ENCODE measurements at places on chromosomes 3 and 15. TPM values are rescaled to one million over a fixed set of nuclear protein-coding genes. Genes with fewer than 3 reads are reported as not detected.

GRCh38 chr15:44796508-44796907 lies 60.2 kb downstream of the TRIM69 start:
- no peak for DNase-seq

DNA sequence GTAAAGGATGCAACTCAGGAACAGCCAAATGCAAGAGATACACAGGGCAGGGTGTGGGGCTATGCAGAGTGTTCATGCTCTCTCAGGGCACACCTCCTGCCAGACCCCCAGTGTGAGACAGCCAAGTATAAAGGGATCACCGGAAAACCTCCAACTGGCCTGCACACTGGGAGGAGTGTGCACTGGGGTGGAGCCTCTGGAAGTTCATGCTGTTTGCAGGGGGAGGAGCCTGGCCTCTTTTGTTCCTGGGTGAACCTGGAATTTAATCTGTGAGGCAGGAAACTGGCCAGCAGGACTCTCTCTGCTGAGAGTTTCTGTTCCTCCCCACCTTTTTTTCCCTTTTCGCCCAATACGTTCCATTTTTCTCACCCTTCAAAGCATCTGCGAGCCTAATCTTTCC lies 204.1 kb downstream of the WNT5A start:
- no peak for DNase-seq

DNA sequence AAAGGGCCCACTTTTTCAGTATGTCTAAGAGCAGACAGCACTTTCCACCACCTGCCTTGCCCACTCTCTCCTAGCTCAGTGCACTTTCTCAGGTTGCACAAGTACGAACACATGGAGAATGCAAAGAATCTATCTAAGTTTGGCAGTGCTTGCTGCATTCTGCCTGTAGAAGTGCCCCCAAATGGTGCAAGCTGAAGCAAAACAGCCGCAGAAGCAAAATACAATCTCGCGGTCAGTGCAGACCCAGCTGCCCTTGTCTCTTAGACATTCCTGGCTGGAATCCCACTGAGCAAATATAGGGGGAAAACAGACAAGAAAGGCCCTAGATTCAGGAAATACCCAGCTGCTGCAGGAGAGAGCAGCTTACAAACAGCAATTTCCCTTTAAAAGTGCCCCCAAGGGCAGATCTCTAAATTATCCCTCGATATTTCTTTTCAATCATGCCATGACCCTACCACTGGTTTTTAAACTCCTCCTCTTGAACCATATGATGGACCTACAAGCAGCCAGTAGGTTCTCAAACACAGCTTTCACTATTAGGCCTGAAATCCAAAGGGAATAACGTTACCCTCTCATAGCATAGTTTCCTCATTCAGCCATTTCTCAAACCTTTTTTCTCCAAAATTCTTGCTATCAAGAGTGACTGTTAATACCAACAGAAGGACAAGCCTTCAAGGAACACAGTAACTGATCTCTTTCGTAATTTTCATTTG lies 67.0 kb downstream of the TNIK start:
- peak; percentile 9 for DNase-seq

DNA sequence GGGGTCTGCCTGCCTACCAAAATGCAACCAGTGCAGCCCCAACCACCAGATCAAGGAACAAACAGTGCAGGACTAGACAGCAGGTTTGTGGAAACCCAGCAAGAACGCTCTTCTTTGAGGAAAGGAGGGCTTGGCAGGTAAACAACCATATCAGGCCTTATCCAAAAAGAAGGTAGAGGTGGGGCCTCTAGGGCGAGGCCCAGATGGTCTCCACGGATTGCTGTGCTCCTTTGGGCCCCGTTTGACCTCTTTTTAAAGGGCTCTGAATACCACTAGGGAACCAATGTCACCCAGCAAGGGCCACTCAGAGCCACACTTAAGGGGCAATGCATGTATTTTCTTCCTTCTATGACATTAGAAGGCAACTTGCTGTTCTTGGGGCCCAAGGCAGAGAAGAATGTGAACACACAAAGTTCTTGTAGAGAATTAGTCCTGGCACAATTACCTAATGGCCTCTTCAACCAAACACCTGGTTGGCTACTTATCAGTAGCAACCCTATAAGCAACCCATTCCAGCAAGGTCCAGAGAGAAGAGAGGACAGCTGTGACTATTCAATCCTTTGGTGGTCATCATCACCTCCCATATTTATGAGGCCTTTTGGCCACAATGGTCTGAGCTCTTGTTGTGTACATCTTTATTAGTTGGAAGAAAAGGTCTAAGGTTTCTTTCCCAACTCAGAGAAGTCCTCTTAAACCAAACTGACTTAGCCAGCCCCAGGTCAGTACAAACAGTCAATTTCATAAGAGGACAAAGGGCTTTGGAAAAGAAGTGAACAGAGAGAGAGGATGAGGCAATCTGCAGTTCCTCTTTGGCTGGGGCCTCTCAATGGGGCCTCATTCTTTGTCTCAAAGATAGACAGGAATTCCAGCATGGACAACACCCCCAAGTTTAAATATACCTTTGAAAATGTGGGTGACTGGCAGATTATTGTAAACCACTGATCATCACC lies 36.0 kb downstream of the FOXP1 start:
- no peak for DNase-seq

DNA sequence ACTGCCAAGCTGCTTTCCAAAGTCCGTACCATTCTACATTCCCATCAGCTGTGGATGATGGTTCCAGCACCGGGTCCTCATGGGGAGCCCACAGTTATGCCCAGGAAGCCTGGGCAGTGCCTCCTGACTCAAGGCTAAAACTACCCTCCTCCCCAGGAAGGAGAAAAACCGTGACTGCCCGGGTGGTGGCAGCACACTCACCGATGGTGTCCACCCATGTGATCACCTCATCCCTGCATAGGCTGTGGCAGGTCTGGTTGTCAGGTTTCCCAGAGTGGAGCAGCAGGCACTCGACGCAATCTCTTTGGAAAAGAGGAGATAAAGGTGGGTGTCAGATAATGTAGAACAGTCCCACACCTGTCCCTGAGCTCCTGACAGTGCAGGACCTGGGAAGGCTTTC lies 38.6 kb downstream of the UMPS start:
- peak; percentile 42 for DNase-seq

DNA sequence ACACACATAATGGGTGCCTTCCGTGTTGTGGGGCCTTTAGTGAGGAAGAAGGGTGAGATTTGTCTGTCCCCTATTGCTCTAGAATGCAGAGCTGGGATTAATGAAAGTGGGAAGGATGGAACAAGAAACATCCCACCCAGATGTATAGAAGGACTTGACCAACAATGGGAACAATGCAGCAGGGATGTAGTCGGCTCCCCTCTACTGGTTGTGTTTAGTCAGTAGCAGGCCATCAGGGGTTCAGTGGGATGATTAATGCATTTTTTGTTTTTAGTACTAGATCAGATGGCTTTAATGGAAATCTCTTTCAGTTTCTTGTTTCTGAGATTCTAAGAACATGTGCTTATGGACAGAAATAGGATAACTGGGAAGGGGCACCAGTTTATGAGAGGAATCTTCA lies 156.0 kb upstream of the ROPN1 start:
- DNase-seq, result no peak

DNA sequence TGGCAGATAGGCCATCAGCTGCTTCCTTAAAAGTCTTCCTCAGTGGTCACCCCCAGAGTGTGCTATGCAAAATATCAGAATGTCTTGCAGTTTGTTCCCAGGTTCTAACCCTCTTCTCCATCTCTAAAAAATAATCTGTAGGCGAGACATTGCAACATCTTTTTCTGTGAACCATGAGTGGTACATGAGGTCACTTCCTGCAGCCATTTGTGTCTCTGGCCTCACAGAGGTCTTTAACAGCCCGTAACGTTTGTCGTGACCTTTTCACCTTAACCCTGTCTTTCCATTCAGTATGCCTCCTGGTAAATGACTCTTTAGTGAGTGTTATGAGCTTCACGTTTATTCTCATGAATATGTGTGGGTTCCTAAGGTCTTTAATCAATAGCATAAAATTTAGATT lies 145.4 kb downstream of the KLHL25 start:
- no peak for DNase-seq

- no peak for DNase-seq
These were observed 14.9 kb downstream of the PLEKHO2 start for GRCh38 chr15:64856429-64857145.

- DNase-seq, result no peak
These were observed 449.8 kb downstream of the EPHA6 start for GRCh38 chr3:97264180-97264579.

GRCh38 chr3:138027821-138028220 lies 17.9 kb downstream of the CLDN18 start:
- DNase-seq, result no peak

- DNase-seq, result no peak
These were observed 292.8 kb upstream of the TMC3 start for GRCh38 chr15:81666839-81667238.

GRCh38 chr3:156792945-156793344 lies 33.2 kb upstream of the LEKR1 start:
- no peak for DNase-seq

- DNase-seq, result no peak
These were observed 23.6 kb upstream of the DUT start for GRCh38 chr15:48307586-48307985.

- DNase-seq, result no peak
These were observed 43.8 kb upstream of the FBXL22 start for GRCh38 chr15:63553388-63553791.

GRCh38 chr3:49349348-49350114 lies 8.6 kb downstream of the GPX1 start:
- DNase-seq, result no peak

- no peak for DNase-seq
These were observed 1223.2 kb downstream of the OTOL1 start for GRCh38 chr3:162719684-162720341.

- DNase-seq, result no peak
These were observed 188.0 kb upstream of the IL12A start for GRCh38 chr3:159800434-159801155.

DNA sequence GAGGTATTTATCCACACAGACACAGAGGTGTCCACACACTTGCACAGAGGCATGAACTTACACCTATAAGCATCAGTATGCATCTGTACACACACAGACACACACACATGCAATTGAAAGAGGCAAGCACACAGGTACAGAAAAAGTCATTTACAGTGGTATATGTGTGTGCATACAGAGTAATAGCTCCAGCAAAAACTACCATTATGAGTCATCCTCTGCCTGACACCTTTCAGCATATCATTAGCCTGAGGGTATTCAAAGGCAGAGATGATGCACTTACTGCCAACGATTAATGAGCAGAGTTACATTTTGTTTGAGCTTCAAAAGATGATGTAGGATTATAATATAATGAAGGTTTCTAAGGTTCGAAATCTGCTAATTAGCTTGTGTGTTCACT lies 100.3 kb upstream of the TPRG1 start:
- no peak for DNase-seq

- DNase-seq, result no peak
These were observed 49.9 kb upstream of the IGSF11 start for GRCh38 chr3:119084371-119085069.

DNA sequence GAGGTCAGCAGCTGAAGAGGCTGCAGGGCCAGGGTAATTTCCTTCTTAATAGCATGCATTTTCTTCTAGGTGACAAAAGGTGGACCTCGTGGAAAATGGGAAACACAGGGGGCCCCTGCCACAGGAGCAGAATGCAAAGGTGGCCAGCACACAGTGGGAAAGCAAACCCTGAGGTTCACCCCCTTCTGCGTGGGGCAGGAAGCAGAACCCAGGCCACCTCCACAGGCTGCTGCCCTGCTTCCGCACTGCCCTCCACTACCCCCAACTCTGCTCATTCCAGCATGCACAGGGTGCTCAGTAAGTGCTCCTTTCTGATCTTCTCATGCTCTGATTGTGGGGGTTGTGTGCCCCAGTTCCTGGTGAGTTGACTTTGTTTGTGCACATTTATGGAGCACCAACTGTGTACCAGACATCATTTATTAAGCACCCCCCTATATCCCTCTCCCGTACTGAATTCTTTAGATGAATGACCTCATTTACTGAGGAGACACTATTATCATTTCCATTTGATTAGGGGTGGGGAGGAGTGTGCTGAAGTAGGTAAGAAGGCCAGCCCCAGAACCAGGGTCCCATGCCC lies 12.7 kb upstream of the FGD5 start:
- DNase-seq, result no peak

The GOLGA6L9 gene
- 5.6 TPM for total RNA-seq

The PCLAF gene
- 7.0 TPM for total RNA-seq

The PEX11A gene
- 4.5 TPM for total RNA-seq

The TRAIP gene
- 6.2 TPM for total RNA-seq

The FGD5 gene
- total RNA-seq, result 294 TPM

The XRN1 gene
- total RNA-seq, result 50.1 TPM

The SPINK8 gene
- total RNA-seq, result not detected

The ZNF501 gene
- 4.7 TPM for total RNA-seq

The FRMD4B gene
- total RNA-seq, result 102 TPM

The NOX5 gene
- not detected for total RNA-seq

The ASB14 gene
- total RNA-seq, result not detected

The FANCD2OS gene
- not detected for total RNA-seq

The POTEB2 gene
- total RNA-seq, result not detected

The PPP1R14D gene
- not detected for total RNA-seq

The TNFAIP8L3 gene
- total RNA-seq, result 0.77 TPM

Data from endothelial cell (in vitro differentiated cells).